ENCODE measurements at places on chromosomes 4 and X.

GRCh38 chrX:134026565-134027311 is 41.3 kb upstream of the GPC3 start:
- DNase-seq, result peak; percentile 1

GRCh38 chr4:179692222-179692621 is 2250.0 kb upstream of the AGA start:
- DNase-seq, result no peak

DNA sequence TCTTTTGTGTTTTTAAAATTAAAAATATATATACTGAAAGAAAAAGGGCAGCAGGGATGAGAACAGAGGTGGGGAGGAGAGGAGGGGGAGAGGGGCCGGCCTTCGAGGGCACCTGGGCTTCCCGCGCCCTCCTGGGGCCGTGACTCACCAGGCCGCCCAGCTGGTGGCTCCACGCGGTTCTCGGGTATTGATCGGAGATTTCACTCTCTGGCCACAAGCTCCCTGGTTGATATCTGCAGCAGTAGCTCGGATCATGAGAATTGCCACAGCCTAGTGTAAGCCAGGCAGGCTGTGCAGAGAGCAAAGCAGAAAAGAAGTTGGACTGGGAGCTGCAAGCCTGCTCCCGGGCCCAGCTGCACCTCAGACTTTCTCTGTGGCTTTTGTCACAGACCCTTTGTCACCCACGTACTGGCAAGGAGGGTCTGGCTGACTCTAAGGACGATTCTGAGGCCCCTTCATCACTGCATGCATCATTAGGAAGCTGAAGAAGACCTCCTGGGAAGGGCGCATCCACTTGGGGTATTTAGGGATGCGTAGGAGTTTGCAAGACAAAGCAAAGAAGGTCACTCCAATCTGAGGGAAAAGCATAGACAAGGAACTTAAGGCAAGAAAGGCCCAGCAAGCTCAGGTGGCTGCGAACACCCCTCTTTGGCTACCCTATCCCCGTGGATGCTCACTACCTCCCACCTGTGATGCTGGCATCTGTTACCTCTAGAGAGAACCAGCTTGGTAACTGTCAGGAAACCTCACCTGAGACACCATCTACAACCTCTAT is 71.7 kb downstream of the CPZ start:
- no peak for DNase-seq

DNA sequence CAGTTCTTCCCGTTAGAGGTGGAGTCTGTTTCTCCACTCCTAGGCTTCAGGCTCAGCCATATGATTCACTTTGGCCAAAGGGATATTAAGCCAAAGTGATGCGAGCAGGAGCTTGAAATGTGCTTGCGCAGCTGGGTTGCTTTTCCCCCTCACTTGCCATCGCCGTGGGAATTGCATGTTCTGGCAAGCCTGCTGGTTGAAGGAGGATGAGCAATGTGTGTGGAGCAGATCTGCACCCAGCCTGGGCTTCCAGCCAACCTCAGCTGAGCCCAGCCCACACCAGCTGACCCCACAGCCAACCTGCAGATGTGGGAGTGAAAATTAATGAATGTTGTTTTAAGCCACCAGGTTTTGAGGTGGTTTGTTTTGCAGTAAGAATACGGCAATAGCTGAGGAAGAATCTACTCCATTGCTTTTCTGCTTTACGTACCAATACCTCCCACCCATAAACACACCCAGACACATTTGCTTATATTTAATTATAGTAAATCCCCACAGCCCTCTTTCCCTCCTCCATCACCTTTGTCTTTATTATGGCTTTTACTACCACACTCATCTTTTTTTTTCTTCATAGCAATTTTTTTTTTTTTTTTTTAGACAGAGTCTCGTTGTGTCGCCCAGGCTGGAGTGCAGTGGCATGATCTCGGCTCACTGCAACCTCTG is 132.8 kb upstream of the FUNDC1 start:
- no peak for DNase-seq

GRCh38 chr4:36374836-36375511 is 93.6 kb downstream of the DTHD1 start:
- no peak for DNase-seq

DNA sequence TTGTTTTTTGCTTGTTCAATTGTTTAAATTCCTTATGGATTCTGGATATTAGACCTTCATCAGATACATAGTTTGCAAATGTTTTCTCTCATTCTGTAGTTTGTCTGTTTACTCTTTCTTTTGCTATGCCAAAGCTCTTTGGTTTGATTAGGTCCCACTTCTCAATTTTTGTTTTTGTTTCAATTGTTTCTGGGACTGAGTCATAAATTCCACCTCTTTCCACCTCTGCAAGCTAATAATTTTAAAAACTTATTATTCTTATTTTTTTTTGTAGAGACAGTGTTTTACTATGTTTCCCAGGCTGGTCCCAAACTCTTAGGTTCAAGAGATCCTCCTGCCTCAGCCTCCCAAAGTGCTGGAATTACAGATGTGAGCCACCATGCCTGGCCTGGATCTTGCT is 226.8 kb upstream of the GPRIN3 start:
- DNase-seq, result no peak

DNA sequence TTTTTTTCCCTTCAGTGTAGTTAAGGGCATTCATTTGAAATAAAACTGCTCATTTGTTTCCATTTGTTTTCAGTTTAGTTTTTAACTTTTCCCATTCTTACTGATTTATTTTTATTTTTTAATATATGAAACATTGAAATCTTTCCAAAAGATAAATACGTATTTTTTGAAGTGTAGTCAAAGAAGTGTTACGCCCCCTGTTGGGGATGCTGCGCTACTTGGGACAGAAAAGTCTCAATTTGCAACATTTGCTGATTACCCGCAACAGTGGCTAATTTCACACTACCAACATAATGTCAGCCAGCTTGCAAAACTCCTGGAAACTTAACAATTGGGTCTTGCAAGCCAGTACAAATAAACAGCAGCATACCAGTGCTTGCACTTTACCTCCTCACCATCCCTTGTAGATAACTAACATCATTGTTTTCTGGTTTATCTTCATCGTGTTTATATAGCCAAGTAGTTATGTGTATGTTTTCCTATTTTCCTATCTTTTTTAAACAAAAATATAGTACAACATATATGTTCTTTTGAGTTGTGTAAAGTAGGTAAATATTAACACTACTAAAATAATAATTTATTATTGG is 158.6 kb downstream of the STPG2 start:
- DNase-seq, result no peak

DNA sequence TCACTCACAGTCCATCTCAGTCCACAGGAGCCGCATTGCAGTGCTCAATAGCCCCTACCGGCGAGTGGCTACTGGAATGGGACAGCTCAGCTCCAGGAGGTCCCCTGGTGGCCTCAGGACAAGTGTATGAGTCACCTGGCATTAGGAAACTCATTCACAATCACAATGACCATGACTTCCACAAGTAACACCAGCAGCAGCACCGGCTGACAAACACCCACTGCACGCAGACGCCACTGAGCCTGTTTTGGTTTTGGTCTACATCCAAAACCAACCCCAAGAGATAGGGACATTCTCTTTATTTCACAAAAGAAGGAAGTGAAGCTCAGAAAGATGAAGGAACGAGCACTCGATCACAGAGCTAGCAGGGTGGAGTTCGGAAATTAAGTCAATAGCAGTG is 8.1 kb downstream of the JAKMIP1 start:
- no peak for DNase-seq

- no peak for DNase-seq
Measured at GRCh38 chrX:46630141-46630540, 56.6 kb downstream of the CHST7 start.

GRCh38 chr4:70761276-70761816 is 39.6 kb downstream of the RUFY3 start:
- DNase-seq, result no peak

- DNase-seq, result no peak
Measured at GRCh38 chr4:174669270-174669669, 147.0 kb upstream of the HPGD start.

DNA sequence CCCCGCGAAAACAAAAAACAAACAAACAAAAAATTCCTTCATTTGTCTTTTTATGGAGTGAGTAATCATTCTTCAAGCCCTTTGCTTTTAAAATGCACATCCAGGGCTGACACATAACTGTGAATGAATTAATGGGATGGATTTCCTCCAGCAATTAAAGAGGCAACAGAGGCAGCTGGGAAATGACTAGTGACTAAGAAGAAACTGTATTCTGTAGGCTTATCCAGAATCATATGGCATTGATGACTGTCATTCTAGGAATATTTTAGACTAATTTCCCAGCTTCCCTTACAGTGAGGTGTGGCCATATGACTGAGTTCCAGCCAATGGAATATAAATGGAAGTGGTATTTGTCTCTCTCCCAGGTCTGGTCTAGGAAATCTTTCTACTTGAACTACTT is 46.8 kb upstream of the PDE5A start:
- no peak for DNase-seq

- no peak for DNase-seq
Measured at GRCh38 chr4:144342949-144343760, 202.6 kb upstream of the GYPA start.

DNA sequence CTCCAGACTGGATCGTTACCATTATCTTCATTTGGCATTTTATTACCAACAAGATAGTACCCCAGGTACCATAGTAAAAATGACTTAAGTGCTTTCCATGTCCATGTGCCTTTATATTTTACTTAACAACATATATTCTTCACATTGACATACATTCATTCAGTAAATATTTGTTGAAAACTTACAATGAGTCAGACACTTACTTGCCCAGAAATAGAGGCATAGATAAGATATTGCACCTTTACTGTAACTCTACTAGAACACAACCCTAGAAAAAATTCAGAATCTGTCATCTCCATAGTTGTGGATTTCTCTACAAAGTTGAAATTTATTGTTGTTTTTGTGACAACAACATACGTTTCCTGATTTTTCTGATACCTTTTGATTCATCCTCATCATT is 640.6 kb downstream of the RPA4 start:
- no peak for DNase-seq

DNA sequence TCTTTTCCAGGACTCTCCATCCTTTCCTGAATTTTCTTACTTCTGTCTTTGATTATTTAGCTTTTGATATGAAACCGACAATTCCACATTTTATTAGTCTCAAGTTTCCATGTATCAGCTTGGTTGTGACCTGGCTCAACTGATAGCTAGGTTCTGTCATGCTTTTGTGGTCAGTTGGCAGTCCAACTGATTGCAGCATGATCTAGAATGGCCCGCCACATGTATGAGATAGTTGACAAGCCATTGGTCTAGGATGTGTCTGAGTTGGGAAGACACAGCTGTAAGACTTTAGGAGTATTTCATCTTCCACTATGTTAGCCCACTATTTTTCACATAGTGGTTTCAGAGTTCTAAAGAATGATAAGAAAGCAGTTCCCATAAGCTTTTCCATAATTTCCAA is 117.5 kb upstream of the GRID2 start:
- DNase-seq, result no peak

- no peak for DNase-seq
Measured at GRCh38 chr4:5203993-5204310, 152.7 kb downstream of the STK32B start.

GRCh38 chr4:125832161-125832560 is 517.4 kb downstream of the FAT4 start:
- DNase-seq, result no peak

DNA sequence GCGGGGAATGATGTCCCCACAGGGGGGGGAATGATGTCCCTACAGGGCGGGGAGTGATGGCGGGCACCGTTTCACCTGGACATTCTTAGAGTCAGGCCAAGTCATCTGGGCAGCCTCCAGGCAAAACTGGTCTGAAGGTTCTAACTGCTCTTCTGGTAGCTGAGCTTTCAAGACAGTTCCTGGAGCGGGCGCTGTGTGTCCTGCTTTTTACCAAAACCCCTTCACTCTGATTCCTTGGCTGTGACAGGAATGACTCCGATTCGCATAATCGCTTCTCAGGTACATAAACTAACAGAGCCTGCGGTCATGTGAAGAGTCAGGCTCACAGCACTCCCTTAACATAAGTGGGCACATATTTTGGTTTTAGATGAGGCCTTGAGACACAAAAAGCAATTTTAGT is 836.0 kb downstream of the TRIML1 start:
- no peak for DNase-seq

- no peak for DNase-seq
Measured at GRCh38 chr4:19151684-19152083, 1100.0 kb upstream of the SLIT2 start.

DNA sequence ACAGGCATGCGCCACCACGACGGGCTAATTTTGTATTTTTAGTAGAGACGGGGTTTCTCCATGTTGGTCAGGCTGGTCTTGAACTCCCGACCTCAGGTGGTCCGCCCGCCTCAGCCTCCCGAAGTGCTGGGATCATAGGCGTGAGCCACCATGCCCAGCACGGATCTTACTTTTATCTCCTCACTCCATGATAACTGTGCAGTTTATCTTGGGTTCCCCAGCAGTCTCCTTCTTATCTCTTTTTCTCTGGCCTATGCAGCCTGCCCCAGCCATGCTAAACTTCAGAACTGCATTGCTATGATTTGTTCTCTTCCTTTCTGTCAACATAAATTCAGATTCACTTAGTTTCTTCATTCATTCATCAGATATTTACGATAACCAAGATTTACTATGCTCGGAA is 22.4 kb downstream of the PAGE1 start:
- no peak for DNase-seq

- DNase-seq, result no peak
Measured at GRCh38 chr4:55395218-55395528, 584 bp upstream of the TMEM165 start.

- no peak for DNase-seq
Measured at GRCh38 chr4:127759893-127760292, 22.2 kb upstream of the HSPA4L start.

- no peak for DNase-seq
Measured at GRCh38 chrX:39249999-39250398, 448.7 kb downstream of the MID1IP1 start.

- DNase-seq, result no peak
Measured at GRCh38 chr4:54746218-54746617, 88.5 kb downstream of the KIT start.

DNA sequence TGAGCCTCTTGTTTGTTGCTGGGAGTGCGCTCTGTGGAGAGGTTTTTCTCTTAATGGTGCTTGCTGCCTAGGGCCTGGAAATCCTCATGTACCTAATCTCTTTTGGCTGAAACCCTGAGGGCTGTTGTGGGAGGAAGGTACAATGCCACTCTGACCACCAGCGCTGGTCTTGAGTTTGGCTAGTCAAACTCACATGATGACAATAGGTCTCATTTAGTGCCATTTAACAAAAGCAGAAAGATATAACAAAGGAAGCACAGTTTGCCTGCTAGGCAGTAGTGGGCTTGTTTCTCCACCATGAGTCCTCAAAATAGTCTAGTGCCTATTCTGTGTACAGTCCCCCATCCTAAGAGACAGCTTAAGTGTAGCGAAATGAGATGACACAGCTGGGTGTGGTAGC is 111.3 kb downstream of the TSPAN7 start:
- DNase-seq, result no peak

GRCh38 chr4:54144661-54145171 is 44.8 kb downstream of the GSX2 start:
- DNase-seq, result no peak

- DNase-seq, result no peak
Measured at GRCh38 chr4:48653217-48654014, 126.7 kb downstream of the FRYL start.

Measured in GM12864 (cell line).